CMK (cell line): ENCODE measurements at places on chromosomes 4 and X.

DNA sequence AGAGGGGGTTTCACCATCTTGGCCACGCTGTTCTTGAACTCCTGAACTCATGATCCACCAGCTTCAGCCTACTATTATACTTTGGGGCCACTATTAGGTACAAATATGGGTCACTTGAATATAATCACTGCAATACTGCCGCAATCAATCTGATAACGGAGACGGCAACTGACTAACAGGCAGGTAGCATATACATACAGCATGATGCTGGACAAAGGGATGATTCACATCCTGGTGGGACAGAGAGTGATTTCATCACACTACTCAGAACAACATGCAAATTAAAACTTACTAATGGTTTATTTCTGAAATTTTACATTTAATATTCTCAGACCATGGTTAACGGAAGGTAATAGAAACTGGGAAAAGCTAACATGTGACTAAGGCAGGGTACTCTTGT lies 10.9 kb downstream of the LRBA start:
- no peak for DNase-seq

GRCh38 chr4:101227715-101228114 lies 119.6 kb downstream of the PPP3CA start:
- DNase-seq = no peak

GRCh38 chrX:71178908-71179307 lies 34.3 kb downstream of the NLGN3 start:
- DNase-seq = no peak

DNA sequence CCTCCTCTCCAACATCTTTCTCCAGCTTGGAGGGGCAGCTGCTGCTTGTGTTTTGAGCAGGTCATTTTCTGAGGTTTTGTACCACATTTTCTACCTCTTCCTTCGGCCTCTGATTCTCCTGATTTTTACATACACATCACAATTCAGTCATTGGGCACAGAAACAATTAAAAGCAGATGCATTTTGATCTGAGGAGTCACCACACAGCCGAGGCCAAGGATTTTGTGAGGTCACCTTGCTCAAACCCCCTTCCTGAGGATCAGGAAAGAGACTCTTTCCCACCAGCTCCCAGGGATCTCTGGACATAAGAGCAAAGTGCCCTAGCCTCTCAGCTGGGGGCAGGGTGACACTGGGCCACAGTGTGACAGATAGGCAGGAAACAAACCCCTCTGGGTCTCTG lies 5.4 kb upstream of the FATE1 start:
- no peak for DNase-seq

- DNase-seq = no peak
Observed at GRCh38 chrX:50721764-50722521, 92.1 kb downstream of the SHROOM4 start.

DNA sequence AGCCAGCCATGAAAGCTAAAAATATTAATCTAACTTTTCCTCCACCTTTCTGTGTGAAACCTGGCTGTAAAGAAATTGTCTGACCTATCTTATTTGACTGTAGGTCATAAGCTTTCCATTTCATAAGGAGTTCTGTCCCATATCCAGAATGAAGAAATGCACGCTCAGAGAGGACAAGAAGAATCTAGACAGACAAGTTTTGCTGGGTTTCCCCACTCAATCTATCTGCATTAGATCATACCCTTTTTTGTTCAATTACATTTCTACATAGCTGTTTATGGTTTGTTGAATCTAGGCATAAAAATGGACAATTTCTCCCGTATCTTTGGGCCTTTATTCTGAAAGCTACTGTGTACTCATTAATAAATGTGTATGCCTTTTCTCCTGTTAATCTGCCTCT lies 1495.1 kb downstream of the C4orf33 start:
- no peak for DNase-seq

DNA sequence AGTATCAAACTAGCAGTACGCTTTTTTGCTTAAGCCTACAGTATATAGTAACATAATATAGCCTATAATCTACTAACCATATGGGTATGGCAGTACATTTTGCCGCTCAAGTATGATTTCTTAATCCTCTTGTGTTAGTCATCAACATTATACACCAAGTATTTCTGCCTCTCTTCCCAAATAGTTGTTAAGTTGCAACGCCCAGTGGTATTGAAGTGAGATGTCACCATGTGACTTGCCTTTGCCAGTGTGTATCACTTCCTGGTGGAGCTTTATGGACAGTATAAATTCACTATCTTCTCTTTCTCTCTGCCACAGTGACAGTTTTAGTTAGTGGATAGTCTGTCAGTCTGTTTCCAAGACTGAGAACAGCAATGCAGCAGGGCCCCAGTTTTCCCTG lies 535.5 kb downstream of the PDHA2 start:
- no peak for DNase-seq

GRCh38 chr4:146486565-146486964 lies 35.2 kb downstream of the SLC10A7 start:
- DNase-seq = no peak

GRCh38 chr4:168304744-168305459 lies 13.7 kb downstream of the DDX60 start:
- DNase-seq = no peak

DNA sequence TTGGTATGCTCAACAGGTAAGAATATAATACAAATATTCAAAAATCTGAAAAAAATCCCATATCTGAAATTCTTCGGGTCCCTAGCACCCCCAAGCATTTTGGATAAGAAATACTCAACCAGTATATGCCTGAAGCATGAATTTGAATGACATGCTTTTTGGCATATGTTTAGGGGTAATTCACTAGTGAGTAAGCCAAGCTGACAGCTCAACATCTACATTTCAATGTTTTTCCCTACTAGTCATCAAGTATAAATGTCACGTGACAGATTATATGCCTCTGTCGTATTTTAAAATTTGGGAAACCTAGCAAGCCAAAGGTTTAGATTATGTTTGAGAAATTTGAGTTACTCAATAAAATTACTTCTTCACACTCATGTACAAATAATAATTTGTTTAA lies 125.1 kb downstream of the FGF16 start:
- DNase-seq = no peak

DNA sequence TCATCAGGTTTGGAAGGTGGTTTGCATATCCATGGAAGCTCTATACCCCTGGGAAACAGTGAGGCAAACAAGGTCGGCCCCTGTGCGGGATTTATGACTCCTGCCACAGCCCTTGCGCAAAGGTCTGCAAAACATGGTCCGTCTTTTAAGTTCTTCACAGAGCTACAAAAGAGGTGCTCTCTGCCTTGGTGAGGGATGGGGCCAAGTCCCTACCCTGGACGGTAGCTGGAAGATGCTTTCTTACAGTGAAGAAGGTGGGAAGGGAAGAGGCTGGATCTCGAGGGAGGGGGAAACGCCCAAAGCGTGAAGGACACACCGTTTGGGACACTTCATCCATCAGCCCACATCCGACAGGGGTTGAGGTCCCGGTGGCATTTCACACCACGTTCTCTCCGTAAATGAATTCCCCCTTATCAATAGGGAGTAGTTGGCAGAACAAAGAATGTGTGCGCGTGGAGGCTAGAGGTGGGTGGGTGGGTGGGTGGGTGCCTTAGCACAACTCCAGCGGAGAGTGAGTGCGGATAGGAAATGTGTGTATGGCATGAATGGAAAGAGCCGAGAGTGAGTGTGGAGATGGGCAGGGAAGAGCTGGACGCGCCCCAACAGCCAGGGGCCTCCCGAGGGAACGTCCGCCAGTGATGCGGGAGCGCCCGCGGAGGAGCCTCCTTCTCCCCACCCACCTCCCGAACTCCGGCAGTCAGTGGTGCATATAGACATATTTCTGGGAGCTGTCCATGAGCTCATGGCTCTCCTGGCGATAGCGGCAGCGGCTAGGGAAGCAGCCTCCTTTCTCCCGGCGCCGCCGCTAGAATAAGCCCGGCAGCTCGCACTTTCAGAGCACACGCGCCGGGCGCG lies 68.3 kb downstream of the LARP7 start:
- no peak for DNase-seq

GRCh38 chr4:140702096-140702757 lies 54.0 kb downstream of the TBC1D9 start:
- no peak for DNase-seq

DNA sequence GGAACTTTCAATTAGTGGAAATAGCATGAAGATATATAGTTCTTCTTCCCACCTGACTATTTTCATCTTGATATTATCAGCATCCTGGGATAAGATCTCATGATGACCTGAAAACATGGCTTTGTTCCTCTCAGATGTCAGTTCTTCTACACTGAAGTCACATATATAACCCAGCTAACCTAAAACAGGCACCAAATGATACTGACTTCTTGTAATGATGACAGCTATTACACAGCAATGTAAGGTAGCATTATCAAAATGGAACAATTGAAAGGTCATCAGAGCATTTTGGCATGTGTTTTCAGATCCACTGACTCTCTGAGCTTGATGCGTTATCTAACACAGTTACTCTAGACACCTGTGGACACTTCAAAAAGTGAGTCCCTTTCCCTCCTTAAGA lies 469.9 kb downstream of the INPP4B start:
- DNase-seq = no peak

GRCh38 chrX:77894921-77895886 lies at the start of gene MAGT1:
MAGT1 (minus strand) TSS chrX:77895435; CDS start chrX:77895410, 25 bp downstream.
- peak; percentile 82 for DNase-seq

GRCh38 chrX:11908371-11908770 lies 150.3 kb downstream of the MSL3 start:
- DNase-seq = no peak

DNA sequence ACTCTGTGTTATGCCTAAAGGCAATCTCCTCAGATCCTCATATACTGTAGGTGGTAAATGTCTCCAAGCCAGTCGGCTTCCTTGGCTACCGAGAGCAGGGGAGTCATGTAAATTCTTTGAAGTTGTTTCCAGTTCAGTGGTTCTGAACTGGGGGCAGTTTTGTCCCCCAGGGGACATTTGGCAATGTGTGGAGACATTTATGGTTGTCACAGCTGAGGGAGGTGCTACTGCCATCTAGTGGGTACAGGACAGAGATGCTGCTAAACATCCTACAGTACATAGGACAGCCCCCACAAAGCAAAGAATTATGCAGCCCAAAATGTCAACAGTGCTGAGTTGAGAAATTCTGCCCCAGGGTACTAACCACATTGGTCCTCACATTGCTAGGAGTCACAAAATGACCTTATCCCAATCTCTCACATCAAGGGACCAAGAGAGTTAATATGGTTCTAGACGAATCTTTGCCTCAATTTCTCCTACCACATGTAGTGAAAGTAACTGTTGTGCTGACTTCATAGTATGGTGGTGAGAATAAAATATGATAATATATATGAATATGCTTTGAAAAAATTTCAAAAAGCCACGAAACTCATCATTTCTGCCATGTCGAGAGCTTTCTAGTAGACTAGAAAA lies 104.4 kb upstream of the ARHGAP24 start:
- peak; percentile 27 for DNase-seq

GRCh38 chr4:79233820-79234219 lies 92.0 kb downstream of the NAA11 start:
- no peak for DNase-seq

GRCh38 chrX:69282893-69283690 lies 117.8 kb upstream of the PJA1 start:
- no peak for DNase-seq

- DNase-seq = no peak
Observed at GRCh38 chr4:186726426-186727168, 2.9 kb upstream of the FAT1 start.
